Stimulated activated CD4-positive, alpha-beta T cell treated with anti-CD3 and anti-CD28 coated beads, Interleukin-1b, Interleukin-23, amount 100 ng/mL, for 1 hour (primary cell): ENCODE measurements at places on chromosomes 12 and 14.

DNA sequence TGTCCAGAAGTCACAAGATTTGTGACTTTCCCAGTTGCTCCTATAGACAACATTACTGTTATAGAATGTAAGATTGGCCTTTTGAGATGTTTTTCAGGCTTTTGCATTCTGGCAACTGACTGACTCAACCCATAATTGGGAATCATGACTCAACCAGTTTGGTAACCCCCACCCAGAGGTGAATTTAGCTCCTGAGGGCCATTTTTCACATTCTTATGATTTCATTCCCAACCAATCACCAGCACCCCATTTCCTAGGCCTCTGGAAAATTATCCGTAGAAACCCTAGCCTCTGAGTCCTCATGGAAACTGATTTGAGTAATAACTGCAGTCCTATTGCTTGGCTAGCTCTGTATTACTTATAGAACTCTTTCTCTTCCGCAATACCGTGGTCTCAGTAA is 626.0 kb upstream of the SEL1L start:
- DNase-seq, result no peak

DNA sequence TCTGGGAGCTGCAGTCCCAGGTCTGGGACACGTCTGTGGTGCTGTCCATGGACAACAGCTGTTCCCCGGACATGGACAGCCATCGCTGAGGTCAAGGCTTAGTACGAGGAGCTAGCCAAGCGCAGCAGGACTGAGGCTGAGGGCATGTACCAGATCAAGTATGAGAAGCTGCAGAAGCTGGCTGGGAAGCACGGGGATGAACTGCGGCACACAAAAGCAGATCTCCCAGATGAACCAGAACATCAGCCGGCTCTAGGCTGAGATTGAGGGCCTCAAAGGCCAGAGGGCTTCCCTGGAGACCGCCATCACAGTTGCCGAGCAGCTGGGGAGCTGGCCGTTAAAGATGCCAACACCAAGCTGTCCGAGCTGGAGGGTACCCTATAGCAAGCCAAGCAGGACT is 375.3 kb downstream of the SEC23A start:
- no peak for DNase-seq

- DNase-seq, result no peak
These were observed 7.0 kb downstream of the PTPN11 start for GRCh38 chr12:112425582-112426382.

- DNase-seq, result no peak
These were observed 8.7 kb upstream of the PPP1R13B start for GRCh38 chr14:103856105-103856504.

GRCh38 chr12:57454566-57455373 is at the start of gene INHBE:
INHBE (plus strand) TSS chr12:57455307; CDS start chr12:57455537, 230 bp downstream.
- DNase-seq, result no peak

GRCh38 chr12:48077111-48077510 is 28.8 kb downstream of the SENP1 start:
- DNase-seq, result no peak

- no peak for DNase-seq
These were observed 21.7 kb upstream of the VPS37B start for GRCh38 chr12:122917507-122918121.

DNA sequence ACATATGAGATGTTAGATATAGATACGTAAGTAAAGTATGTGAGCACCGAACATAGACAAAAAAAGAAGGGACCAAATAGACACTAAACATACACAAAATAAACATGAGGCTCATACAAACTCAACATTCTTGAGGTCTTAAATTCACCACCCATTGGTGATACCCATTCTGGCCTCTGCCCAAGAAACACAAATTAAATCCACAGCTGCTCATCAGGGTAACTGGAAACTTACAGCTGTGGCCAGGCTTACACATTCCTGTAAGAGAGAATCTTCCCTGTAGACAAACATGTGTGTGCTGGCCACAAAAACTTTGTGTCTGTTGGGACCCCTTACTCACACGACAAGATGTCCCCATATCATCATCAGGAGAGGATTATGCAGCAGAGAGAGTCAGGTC is 22.4 kb downstream of the MAGOHB start:
- DNase-seq, result no peak

- no peak for DNase-seq
These were observed 58.6 kb downstream of the R3HDM2 start for GRCh38 chr12:57372233-57372632.

GRCh38 chr12:113180333-113180732 is 4.9 kb downstream of the DDX54 start:
- no peak for DNase-seq

GRCh38 chr12:11730299-11731041 is 81.0 kb downstream of the ETV6 start:
- DNase-seq, result no peak

- no peak for DNase-seq
These were observed 117.4 kb downstream of the EML1 start for GRCh38 chr14:99910337-99911309.

- no peak for DNase-seq
These were observed 53.7 kb upstream of the TMEM263 start for GRCh38 chr12:106902053-106902452.

DNA sequence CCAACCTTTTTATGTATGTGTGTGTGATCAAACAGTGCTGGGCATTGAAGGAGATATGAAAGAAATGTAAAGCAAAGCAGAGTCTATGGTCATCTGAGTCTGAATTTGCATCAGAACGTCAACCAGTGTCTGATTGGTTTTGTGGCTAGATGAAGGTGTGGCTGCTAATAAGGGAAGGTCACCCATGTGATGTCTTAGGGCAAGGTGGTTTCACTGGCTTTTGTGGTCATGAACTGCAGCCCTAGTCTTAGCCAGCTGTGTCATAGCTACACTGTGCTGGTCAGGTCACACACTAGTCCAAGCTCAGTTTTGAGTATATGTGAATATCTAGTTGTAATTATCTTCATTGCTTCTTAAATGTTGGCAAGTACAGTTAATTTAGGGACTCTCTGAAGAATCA is 105.8 kb downstream of the TGFB3 start:
- no peak for DNase-seq

GRCh38 chr14:33186656-33187055 is 248.0 kb downstream of the NPAS3 start:
- no peak for DNase-seq

GRCh38 chr12:117098361-117099217 is 627 bp downstream of the TESC start:
- no peak for DNase-seq

GRCh38 chr12:5328669-5329517 is 103.0 kb upstream of the NTF3 start:
- no peak for DNase-seq

DNA sequence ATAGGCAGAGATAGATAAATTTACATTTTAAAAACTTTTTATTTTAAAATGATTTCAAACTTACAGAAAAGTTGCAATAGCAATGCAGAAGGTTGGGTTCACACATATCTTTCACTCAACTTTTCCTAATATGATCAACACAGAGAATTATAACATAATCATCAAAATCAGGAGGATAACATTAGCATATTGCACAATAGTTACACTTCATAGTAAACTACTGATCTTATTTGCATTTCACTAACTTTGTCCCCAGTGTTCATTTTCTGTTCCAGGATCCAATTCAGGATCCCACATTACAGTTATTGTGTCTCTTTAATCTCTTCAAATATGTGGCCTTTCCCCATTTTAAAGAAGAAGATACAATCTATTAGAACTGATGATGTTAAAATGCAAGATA is 115.4 kb upstream of the ETV6 start:
- no peak for DNase-seq

- DNase-seq, result no peak
These were observed 12.8 kb upstream of the CREBL2 start for GRCh38 chr12:12598864-12599263.

- no peak for DNase-seq
These were observed 10.8 kb downstream of the RIMBP2 start for GRCh38 chr12:130705178-130705822.

DNA sequence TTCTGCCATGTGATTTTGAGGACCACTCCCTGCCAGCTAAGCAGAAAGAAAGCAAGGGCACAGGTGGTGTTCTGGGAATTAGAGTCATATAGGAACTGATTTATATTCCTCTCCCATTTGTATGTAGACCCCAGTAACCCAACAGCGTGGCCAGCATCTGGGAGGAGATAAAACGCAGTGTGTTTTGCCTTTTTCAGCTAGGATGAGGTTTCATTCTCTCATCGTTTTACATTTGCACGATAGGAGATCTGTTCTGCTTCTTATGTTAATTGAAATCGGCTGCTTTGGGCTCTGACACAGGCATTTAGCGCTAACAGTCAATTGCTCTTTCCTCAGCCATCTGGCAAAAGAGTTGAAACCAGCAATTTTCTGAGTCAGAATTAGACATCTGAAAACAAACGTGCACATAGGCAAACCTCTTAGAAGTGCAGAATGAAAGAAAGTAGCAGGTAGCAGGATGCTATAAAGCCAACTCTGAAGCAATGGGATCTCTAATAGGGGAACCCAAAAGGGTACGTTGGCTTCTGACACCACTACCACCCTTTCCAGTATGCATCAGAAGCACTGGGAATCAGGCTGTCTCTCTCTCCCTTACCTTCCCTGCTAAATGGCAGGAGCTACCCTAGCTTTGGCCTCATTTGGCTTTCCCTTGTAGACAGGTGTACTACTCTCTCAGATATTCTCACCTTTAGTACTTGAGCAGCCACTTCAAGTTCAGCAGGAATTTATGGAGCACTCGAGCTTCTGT is 219.1 kb downstream of the PHLDA1 start:
- no peak for DNase-seq

GRCh38 chr12:108747563-108747962 is 16.2 kb upstream of the CORO1C start:
- DNase-seq, result no peak

DNA sequence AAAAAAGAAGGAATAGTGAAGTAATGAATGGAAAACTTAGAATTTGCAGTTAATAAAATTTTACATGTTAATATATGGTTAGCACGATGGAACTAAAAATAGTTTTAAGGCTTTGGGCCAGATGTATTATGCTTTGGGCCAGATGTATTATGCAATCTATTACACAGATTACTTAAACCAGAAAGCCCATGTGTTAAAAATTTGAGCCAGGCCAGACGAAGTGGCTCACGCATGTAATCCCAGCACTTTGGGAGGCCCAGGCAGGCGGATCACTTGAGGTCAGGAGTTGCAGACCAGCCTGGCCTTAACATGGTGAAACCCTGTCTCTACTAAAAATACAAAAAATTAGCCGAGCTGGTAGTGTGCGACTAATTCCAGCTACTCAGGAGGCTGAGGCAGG is 17.2 kb downstream of the IFT81 start:
- DNase-seq, result no peak

DNA sequence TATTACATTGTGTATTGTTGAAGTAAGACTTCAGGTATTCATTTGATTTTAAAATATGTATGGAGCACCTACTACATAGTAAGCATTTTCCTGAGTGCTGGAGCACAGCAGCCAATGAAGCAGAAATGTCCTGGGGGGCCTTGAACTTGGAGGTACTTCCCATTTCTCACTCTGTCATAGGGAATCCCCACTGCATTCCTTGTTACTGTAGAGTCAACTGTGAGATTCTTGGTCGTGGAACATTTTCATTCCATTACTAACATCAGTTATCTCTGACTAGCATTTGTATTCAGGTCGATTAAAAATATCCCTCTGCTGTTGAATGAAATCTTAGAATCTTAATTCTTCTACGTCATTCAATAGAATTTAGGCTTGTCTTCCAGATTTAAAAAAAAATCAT is 66.7 kb downstream of the PDE3A start:
- no peak for DNase-seq

GRCh38 chr14:77353469-77354141 is 23.3 kb downstream of the TMED8 start:
- no peak for DNase-seq

DNA sequence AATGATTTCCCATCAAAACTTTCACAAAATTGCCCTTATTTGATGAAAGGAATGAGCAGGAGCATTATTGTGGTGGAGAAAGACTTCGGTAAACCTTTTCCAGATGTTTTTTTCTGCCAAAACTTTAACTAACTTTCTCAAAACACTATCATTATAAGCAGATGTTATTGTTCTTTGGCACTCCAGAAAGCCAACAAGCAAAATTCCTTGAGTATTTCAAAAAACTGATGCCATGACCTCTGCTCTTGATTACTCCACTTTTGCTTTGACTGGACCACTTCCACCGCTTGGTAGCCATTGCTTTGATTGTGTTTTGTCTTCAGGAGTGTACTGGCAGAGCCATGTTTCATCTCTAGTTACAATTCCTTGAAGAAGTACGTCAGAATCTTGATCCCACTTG is 29.7 kb upstream of the RAB21 start:
- no peak for DNase-seq

- DNase-seq, result no peak
These were observed 62.4 kb upstream of the BCL2L14 start for GRCh38 chr12:12008232-12008850.

GRCh38 chr12:32151552-32151951 is 44.9 kb downstream of the BICD1 start:
- no peak for DNase-seq

DNA sequence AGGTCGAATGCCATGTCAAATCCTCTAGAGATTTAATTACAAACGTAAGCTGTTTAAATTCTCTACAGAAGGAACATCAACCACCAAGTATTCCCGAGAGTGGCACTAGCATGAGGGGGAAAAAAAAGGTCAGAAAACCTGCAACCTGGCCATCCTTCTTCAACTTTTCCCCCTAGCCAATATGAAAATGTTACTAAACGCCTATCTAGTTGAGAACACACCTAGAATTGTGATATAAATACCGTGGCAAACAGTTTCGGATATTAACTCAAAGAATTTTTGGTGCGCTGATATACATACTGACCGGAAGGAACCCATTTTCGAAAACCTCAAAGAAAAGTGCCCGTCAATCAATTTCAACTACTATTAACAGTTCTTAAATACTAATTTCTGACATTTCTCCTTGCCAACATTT is 1.8 kb downstream of the HNRNPC start:
- DNase-seq, result no peak

GRCh38 chr12:7171854-7172253 is 17.6 kb upstream of the PEX5 start:
- DNase-seq, result no peak

GRCh38 chr14:55500708-55501107 is 60.3 kb upstream of the TBPL2 start:
- no peak for DNase-seq

DNA sequence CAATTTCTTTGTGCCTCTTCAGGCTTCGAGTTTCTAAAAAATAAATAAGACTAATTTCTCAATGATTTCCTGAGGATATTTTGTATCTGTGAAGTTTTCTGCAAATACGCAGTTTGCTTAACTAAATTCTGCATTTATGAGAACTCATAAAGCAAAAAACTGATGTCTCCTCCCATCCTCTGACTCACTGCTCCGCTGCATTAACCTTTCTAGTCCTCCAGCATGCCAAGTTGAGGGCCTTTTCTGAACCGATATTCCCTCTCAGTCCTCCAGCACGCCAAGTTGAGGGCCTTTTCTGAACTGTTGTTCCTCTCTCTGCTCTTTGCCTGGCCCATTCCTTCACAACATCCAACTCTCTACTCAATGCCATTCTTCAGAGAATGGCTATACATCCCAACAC is 3.2 kb downstream of the IPO8 start:
- DNase-seq, result no peak
